Kidney epithelial cell (primary cell): ENCODE measurements at places on chromosomes 5 and 9.

- no peak for DNase-seq
These were observed 58.9 kb upstream of the MIER3 start for GRCh38 chr5:57010786-57011185.

GRCh38 chr5:42022383-42022972 lies 97.4 kb downstream of the FBXO4 start:
- DNase-seq, result no peak

DNA sequence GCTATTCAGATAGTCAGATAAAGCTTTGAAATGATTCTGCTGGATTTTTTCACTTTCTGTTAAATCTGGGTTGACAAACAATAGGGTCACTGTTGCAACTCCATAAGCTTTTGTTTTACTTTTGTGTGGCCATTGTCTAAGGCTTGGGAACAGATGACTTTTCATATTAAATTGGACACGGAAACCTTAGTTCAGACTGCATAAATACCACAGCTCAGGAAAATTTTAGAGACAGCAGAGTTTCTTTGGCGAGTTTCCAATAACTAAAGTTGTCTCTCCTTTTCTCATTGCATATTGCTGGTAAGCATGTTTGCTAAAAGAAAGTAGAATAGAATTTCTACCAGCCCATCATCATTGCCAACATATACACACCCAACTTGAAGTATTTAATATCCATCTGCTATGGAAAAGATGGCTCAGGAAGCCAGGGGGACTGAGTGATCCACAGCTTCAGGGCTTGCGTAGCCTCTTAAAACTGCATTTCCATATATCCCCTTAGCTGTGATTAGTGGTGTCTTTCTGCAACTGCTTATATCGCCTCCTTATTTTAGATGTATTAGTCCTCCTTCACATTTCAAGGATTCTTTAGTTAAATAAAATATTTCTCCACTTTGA lies 168.2 kb downstream of the ARHGAP26 start:
- DNase-seq, result no peak

- no peak for DNase-seq
These were observed 126.7 kb upstream of the CDH6 start for GRCh38 chr5:31066655-31067328.

- peak; percentile 23 for DNase-seq
These were observed 131.9 kb upstream of the ANKH start for GRCh38 chr5:15003511-15003920.

GRCh38 chr9:69900406-69900805 lies 79.8 kb downstream of the CFAP95 start:
- no peak for DNase-seq

- DNase-seq, result no peak
These were observed 80.9 kb downstream of the ALDH7A1 start for GRCh38 chr5:126514131-126514557.

GRCh38 chr5:149264439-149265067 lies 7.1 kb upstream of the AFAP1L1 start:
- no peak for DNase-seq

DNA sequence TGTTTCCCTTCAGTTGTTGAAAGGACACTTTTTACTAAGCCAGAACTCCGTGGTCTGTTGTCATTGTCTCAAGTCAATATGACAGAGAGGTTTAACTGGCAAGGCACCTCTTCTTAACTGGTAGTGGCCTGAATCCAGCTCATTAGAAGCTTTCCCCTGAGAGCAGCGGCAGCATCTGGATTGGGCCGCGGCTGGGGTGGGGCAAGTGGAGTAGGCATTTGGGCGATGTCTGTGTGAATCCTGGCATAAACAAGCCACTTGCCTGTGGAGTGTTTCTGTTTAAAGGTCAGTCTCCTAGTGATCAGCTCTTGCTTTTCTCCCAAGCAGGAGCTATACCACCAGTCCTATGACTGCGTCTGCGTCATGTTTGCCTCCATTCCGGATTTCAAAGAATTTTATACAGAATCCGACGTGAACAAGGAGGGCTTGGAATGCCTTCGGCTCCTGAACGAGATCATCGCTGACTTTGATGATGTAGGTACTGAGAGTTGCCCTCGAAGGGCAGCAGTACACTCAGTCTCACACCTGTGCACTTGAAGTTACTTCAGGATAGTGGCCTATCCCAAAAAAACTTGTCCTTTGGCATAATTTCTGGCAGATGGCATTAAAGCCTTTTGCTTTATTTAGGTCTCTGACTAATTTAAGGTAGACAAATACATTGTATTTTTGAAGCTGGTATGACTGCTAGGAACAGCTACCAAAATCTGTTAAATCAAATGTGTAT lies 48.9 kb downstream of the CFAP90 start:
- DNase-seq, result no peak

DNA sequence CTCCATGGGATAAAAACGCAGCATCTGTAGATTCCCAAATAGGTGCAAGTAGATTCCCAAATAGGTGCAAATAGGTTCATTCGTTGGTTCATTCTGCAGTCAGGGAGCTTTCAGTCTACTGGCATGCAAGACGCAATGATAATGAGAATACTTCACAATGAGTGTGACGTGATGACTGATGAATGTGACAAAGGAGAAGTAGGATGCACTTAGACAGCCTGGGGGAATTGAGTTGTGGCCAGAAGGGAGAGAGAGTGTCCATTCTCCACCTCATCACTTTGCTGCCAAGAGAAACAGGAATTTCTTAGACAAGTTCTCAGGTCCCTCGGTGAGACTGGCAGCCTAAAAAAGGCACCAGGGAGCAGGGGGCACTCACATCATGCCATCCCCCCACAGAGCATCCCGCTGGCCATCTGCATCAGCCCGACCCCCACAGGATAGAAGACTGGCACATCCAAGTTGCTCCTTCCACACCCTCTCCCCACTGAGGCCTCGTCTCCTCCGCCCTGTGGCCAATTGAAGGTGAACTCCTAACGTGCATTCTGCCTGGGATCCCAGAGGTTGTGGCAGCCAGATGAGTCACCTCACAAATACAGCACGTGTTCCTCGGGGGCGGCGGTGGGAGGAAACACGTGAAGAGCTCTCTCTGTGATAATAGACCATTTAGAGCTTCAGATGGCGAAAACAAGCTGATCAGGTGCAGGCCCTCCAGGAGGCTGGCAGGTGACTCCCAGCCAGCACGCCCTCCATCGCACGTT lies 19.9 kb upstream of the KCNIP1 start:
- DNase-seq, result no peak

- no peak for DNase-seq
These were observed 111.4 kb downstream of the ZNF462 start for GRCh38 chr9:106974341-106974740.

GRCh38 chr5:170418736-170419135 lies 29.6 kb upstream of the KCNMB1 start:
- DNase-seq, result no peak

DNA sequence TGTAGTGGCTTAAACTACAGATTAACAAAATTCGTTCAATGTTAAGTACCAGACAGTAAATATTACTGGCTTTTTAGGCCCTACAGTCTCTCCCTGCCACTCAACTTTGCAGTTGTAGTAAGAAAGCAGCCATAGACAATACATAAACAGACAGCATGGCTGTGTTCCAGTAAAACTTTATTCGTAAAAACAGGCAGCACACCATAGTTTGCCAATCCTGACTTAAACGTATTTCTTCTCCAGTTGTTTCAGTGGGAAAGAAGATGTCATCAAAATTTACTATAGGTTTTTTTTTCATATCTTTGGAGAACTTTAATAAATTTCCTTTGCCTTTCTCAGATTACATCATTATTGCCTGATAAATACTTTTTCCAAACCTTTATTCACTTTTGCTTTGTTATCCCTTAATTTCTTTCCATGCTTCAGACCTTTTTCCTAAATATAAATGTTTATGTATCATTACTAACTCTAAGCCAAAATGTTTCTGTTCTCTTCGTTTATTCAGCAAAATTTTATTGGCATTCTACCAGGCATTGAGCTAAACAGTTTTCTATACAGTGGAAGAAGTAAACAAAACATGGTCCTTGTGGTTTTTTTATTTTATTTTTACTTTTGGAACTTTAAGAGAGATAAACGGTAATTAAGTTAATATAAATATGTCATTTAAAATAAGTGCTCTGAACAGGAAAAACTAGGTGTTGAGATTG lies 64.5 kb downstream of the SLF1 start:
- no peak for DNase-seq

- no peak for DNase-seq
These were observed 13.7 kb upstream of the PRELID2 start for GRCh38 chr5:145848854-145849253.

DNA sequence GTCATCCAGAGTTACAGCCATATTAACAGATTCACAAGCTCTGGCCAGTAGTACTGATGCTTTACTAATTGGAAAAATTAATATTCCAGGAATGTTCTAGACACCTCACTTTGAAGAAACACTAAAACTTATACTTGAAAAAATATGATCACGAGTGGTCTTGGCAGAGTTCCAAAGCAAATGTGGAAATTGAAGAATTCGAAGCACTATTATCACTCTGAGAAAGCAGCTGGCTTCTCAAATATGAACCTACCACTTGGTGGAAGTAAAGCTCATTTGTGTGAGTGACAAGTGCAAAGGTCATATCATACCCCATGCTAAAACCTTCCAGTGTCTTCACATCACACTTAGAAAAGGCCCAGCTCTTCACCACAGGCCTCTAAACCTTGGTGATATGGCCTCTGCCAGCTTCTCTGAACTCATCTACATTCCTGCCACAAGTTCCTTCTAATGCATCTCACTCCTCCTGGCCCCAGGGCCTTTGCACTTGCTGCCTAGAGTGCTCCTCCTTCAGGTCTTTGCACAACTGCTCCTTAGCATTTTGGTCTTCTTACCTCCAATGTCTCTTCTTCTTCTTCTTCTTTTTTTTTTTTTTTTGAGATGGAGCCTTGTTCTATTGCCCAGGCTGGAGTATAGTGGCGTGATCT lies 175.7 kb upstream of the SMIM23 start:
- no peak for DNase-seq

DNA sequence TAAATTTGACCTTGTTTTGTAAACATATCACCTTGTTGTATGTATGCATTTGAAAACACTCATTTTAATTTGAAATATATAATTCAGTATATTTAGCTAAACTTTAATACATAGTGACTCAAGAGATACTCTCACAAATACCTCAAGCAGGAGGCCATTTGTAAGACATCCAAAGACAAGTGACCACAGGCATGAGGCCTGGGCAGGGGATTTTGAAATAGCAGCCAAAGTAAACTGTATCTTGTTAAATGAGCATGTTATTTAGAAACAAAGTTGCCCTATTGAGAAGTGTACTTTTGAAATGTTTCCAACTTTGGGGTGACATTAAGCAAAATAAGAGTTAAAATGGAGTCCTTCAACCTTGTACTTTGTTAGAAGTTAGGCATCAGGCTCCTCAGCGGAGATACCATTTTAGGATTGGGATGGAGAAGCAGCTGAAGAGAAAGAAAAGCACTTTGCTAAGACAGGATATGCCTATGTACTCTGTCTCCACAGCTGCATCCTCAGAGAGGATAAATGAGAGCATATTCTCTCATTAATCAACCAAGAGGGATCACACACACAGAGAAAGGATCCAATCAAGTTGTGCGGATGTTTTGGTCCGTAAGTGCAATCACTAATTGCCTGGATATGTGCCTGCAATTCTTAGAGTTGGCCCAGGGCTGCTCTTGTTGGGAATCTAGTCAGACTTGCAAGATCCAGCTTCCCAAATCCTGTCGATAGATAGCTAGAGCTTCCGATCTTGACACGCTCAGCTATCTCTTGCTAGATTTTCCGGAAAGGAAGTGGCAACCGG lies 157.5 kb upstream of the HAPLN1 start:
- DNase-seq, result no peak

- peak; percentile 72 for DNase-seq
These were observed 39.7 kb upstream of the POC5 start for GRCh38 chr5:75756981-75757380.

DNA sequence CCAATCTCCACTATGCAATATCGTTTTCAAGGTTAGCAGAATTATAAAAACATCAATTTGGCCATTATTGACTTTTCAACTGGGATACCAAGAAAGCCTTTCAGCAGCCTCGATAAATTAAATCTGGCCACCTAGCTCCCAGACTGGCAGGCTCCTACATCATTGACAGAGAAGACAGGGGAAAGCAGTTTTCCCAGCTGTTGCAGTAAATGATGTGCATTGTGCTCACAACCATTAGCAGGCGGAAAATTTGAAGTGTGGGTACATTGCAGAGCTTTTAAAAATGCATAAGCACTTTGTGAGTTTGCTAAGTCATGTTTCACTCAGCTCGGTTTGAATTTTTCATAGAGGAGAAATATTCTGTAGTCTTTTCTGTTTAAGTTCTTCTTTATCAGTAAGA lies 297.9 kb downstream of the KCTD16 start:
- peak; percentile 12 for DNase-seq

- DNase-seq, result no peak
These were observed 47.2 kb downstream of the RFX3 start for GRCh38 chr9:3478549-3478953.

DNA sequence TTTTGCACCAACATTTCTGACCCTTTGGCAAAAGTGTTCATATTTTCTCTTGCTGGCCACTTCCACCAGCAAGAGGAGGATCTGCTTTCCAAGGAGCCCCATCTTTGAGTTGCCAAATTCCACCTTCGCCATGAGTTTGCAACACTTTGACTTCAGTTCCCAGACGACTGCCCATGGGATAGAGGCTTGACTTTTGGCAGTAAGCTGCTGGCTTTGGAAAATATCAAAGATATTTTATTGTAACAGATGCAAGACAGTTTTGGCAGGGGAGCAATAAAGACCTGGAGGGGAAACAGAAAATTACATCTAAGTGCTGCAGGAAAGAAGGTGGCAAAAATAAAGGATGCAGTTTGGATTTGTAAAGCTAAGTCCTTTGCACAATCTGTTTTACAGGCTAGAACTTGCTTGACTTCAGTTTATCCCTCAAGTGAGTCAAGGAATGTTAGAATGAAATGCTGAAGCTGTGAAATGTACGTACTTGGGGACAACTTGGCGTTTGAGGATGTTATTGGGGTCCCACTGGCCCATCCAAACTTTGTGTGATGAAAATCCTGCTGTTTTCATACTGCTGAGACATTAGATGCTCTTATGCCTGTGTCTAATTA lies 232.9 kb downstream of the GOLPH3 start:
- no peak for DNase-seq

DNA sequence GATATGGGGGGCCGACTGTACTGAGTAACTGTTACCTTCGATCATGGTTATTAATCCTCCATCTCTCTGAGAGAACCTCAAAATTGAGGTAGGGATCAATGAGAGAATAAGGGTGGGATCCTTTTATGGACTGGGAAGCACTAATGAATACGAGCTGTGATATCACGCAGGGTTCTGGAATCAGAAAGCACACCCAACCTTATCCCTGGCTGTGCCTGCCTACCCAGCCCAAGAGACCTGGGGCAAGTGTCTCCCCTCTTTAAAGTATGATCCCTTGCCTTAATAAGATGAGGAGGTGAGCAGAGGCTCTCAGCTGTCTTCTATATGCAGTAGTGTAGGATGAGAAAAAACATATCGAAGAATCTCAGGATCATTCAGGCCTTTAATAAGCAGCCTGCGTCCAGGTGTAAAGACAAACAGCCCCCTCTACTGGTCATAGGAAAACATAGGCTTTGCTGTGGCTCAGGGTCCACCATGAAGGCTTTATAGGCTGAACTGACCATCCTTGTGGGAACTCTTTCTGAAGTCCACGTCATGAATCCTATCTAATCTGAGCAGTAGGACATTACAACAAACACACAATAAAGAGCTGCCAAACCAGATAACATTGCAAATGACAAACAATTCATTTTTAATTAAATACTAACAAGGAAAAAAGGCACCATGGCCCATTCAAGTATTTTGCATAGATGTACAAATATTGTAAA lies 16.8 kb downstream of the NIPAL4 start:
- DNase-seq, result peak; percentile 44

- no peak for DNase-seq
These were observed 110.3 kb upstream of the TBC1D2 start for GRCh38 chr9:98365781-98366180.
